ENCODE measurements at places on chromosomes 6 and 20.

- no peak for DNase-seq
These were observed 205.6 kb downstream of the ZDHHC14 start for GRCh38 chr6:157586476-157587126.

- DNase-seq, result no peak
These were observed 32.6 kb downstream of the UTRN start for GRCh38 chr6:144317736-144318135.

DNA sequence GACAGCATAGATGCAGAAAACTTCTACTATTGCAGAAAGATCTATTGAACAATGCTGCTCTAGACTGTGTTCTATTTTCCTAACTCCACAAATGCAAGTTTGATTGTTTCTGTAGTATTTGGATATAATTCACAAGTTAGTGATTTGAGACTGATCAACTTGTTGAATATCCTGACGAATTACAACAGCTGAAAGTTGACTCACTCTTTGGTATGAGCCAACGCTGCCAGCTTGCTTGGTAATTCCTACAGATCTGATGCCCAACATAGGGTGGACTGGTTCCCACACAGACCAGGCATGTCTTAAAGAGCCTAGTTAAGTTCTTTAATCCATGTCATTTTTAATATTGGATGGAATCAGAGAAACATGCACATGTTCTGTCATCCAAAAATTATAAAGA is 231.0 kb upstream of the RAB32 start:
- no peak for DNase-seq

DNA sequence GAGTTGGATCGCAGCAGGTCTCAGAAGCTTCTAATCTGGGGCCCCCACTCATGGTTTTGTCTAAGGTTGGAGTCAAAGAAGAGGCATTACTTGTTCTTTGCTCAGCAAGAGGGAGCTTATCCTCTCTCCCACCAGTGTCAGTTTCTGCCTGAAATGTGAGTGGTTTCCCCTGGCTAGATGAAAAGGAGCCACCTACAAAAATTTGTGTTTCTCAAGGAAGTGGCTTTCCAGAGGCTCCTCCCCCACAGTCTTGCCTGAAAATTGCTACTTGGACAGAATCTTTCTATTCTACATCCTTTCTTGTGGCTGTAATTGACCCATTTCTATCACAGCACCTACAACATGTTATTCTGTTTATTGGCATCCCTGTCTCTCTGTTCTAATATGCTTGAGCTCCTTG is 37.9 kb downstream of the SCML4 start:
- DNase-seq, result no peak

DNA sequence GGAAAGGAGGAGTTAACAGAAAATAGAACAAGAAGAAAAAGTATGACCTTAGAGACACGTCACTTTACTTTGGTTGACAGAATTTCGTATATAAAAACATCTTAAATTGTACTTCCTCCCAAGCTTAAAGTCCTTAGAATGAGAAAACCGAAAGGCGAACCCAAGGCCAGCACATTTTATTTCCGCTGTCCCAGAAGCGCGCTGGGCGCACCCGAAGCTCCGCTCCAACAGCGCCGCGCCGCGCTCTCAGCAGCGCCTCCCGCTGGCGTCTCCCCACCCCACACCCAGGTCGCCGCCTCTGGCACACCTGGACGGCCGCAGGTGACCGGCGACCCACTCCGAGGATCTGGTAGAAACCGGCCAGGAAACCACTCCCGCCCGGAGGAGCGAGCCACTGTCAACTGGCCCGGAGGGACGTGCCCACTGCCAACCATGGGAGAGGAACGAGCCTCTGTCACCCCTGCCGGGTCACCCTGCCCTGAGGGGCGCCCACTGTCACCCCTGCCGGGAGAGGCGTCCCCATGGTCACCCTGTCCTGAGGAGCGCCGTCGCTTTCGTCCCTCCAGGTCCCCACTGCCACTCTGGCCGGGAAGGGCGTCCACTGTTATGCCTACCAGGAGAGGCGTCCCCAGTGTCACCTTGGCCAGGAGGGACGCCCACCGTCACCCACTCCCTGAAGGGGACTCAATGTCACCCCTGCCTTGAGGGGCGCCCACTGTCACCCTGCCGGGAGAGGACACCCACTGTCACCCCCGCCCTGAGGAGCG is 824 bp downstream of the MPC1 start:
- peak; percentile 71 for DNase-seq

DNA sequence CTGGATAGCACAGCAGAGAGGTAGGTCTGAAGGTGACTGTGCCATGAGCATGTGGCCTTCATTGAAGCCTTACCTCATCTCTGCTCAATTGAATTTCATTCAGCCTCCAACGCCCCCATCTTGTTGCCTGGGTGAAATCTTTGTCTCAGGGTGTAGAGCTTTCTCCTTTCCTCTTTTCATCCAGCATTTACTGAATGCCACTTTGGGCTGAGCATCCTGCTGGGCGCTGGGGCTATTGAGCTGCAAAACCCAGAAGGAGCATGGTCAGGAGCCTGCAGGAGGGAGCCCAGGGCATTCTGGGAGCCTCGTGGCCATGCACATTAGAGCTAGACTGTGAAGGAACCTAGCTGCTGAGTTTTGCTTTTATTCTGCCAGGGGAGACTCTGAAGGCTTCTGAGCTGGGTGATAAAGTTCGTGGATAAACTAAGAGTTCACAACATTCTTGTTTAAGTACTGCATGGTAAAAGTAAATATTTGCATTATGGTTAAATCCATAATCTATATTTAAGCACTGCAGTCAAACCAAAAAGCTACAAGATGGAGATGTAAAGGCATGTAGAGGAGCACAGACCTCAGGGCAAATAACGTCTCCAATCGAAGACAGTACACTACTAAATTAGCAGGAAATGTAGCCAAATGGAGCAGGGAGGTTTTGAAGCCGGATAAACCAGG is 13.2 kb upstream of the ASXL1 start:
- DNase-seq, result no peak

DNA sequence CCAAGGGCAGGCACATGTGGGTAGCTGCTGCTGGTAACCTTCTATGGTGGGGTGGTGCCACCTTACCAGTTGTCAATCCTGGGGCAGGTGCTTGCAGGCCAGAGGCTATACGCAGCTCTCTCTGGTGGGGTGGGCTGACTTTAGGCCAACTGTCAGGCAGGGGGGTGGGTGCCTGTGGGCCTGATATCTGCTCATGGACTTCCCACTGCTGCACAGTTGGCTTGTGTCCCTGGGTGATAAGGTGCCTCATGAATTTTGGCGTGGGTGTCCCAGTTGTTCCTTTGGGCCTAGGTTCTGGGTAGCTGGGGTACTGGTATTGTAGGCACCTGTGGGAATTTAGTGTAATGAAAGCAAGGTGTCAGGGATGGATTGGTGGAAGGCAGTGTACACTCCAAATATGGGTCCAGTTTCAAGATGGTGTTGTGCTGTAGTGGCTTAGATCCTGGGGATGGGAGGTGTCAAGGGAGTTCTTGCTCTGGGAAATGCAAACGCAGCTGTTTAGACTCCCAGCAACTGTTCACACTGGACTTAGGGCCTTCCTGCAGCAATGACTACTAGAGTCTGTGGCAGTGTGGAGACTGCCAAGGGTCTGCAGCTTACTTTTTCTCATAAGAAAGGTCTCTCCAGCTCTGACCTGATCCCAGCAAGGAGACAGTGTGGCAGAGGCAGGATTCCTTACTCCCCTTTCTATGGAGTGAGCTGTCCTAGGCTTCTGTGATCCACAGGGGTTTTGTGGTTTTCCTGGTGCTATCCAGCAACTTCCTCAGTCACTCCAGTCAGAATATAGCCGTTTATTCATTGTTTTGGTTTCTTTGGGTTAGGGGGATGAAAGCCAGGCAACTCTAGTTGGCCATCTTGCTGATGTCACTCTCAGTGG is 128.2 kb downstream of the CRYBG1 start:
- no peak for DNase-seq

GRCh38 chr6:37830225-37830624 is 10.7 kb downstream of the ZFAND3 start:
- DNase-seq, result no peak

DNA sequence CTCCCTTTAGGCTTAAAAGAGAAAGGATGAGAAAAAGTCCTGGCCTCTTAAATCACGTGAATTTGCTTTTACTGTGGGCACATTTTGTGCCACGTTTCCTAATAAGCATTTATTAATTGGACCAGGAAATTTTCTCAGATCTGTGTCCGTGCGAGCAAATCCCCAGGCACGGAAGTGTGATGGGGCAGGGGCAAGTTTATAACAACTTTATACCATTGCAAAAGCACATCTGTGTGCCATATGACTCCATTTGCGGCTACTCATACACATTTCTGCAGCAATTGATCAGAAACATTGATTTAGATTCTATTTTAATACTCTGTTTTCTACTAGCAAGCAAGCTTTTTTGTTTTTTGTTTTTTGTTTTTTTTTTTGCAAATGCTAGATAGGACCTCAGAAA is 373.2 kb downstream of the TAF4 start:
- no peak for DNase-seq

Measured in activated naive CD4-positive, alpha-beta T cell treated with Interleukin-2 at 50 U/mL for 16 hours (primary cell).